ENCODE measurements at places on chromosomes 3 and 15. TPM values are rescaled to one million over a fixed set of nuclear protein-coding genes. Genes with fewer than 3 reads are reported as not detected.

FGF7 gene
- total RNA-seq: 0.32 TPM

SUSD5 gene
- 25.5 TPM for total RNA-seq

TMEM266 gene
- not detected for total RNA-seq

- peaks cover 13% of the 10 kb centered on the region for H3K4me1 ChIP-seq
- peaks cover 2% of the 10 kb centered on the region for H3K27me3 ChIP-seq
- H3K4me3 ChIP-seq: no peak overlapping the region
- no peak for DNase-seq
- H3K27ac ChIP-seq: no peak overlapping the region
Observed at GRCh38 chr3:183551930-183552329, 3.6 kb downstream of the KLHL6 start.

GRAMD2A gene
- not detected for total RNA-seq
